Thyroid gland (tissue), 4 donors: ENCODE measurements at places on chromosomes 5 and 9. TPM values are rescaled to one million over a fixed set of nuclear protein-coding genes. Genes with fewer than 3 reads are reported as not detected.

GRCh38 chr9:137480686-137481683 is 21.9 kb upstream of the NSMF start:
- H3K27ac ChIP-seq: no peak overlapping the region
- no peak overlapping the region for H3K4me3 ChIP-seq
- H3K27me3 ChIP-seq: no peaks in the 10 kb centered on the region
- no peaks in the 10 kb centered on the region for H3K36me3 ChIP-seq
- DNase-seq: no peak

DNA sequence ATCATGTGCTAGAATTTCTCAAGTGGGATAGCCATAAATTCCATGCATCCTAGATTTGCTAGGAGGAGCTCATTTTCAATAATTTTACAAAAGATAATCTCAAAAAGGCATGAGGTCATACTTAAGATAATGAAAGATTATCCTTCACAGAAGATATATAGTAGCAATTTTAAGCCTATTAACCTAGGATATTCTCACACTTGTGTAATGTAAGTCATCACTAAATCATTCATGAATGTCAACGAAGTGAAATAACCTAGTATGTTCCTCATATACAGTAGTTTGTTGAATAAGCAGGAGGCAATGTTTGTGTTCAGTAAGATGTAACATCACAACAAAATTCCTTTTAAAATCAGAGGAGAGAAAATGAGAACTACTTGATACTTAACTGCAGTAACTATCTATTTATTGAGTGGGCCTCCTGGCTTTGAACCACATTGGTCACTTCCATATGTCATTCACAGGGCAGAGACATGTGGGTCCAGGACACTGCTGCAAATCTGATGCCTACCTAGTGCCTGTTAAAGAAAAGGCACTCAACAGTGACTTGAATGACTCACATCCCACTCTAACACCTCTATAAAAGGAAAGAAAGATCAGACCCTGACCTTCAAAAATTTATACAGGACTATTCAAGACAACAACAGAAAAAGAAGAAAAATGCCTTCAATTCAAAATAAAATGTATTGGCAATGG is 8.2 kb downstream of the LIFR start:
- H3K4me1 ChIP-seq: peaks cover 69% of the 10 kb centered on the region
- no peaks in the 10 kb centered on the region for H3K36me3 ChIP-seq
- no peak overlapping the region for H3K4me3 ChIP-seq
- peak overlapping the region; percentile 56 for H3K27ac ChIP-seq

DNA sequence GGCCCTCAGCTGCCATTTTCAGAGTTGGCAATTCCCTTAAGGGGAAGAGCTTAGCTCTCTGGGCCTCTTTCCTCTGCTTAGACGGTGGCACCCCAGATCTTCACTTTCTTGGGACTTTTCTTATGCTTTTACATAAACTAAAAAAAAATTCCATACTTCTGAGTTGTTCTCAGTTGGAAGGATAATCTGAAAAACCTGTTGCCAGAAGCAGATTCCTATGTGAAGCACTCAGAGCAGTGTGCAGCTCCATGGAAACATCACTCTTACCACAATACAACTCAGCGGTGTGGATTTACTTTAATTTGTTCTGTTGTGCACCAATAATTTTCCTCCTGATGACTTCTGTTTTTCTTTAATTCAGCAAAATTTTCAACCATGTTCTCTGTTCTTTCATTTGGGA is 44.1 kb upstream of the MROH2B start:
- H3K36me3 ChIP-seq: no peaks in the 10 kb centered on the region
- no peak overlapping the region for H3K4me3 ChIP-seq
- H3K27ac ChIP-seq: no peak overlapping the region
- no peaks in the 10 kb centered on the region for H3K4me1 ChIP-seq

DNA sequence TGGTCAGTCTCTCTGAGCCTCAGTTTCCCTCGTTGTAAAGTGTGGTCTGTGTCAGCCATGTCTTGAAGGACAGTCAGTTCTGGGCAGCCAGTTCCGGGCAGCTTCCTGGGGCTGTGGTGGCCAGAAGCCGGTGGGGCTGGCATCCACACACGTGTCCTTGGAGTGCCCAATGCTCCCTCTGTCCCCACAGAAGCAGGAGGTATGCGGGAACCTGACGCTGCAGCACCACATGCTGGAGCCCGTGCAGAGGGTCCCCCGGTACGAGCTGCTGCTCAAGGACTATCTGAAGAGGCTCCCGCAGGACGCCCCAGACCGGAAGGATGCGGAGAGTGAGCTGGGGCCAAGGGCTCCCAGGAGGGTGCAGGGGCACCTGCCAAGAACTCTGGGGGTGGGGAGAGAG is 48.4 kb upstream of the SUSD3 start:
- H3K27ac ChIP-seq: no peak overlapping the region
- peaks cover 18% of the 10 kb centered on the region for H3K4me1 ChIP-seq
- peaks cover 3% of the 10 kb centered on the region for H3K36me3 ChIP-seq

DNA sequence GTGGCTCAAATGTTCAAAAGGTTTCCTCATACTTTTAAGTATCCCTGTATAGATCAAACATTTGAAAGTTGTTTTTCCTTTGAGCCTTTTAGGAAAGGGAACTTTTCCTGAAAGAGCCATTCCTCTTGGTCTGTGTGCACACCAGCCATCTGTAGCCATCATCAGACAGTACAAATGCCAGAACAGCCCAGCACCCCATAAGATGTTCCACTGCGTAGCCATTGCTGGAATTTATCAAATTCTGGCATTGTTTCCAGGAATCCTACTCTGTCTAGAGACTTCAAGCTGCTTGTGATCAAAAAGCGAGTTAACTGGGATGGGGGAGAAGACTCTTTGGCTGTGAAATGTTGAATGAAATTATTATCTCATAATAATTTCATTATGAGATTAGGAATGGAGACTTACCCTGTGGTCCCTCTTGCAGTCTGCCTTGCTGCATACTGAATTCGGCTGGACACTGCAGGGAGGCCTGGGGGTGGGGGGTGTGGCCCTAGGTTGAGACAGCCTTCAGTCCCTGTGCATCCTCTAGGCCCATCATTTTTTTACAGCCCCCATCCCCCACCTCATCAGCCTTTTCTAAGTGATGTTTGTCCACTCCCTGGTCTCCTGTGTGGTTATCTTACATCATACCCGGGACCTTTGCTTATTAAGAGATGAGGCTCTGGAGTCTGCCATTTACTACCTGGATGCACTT is 99.8 kb downstream of the RALGPS1 start:
- no peaks in the 10 kb centered on the region for H3K27me3 ChIP-seq
- DNase-seq: no peak
- no peaks in the 10 kb centered on the region for H3K36me3 ChIP-seq
- H3K27ac ChIP-seq: no peak overlapping the region

- DNase-seq: no peak
- H3K4me1 ChIP-seq: peaks cover 15% of the 10 kb centered on the region
- H3K36me3 ChIP-seq: no peaks in the 10 kb centered on the region
- no peaks in the 10 kb centered on the region for H3K27me3 ChIP-seq
- no peak overlapping the region for H3K4me3 ChIP-seq
- H3K27ac ChIP-seq: peak overlapping the region; percentile 6
Observed at GRCh38 chr5:33891446-33891787, 373 bp downstream of the ADAMTS12 start.

DNA sequence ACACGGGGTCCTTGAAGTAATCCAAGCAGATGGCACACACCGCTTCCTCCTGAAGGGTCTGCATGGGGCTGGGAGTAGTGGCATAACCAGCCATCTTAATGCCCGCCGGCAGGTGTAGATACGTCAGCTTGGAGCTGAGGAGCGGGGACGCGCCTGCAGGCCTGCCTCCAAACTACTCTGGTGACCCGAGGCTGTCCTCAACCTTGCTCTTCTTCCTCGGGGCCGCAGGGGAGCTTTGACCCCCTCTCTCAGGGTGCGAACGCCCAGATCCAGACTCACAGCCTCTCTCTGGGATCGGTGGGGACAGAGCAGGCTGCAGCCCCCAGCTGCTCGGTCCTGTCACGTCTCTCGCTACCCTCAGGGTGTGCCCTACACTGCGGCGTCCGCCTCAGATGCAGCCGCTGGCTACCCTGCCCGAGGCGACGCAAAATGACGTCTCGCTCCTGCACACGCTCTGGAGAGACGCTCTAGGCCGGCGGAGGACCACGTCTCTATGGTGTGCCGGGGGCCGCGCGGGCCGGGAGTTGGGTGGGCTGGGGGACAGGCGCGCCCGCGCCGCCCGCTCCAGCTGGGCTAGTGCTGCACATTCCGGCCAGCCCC is at the start of gene TRIM52:
Gene TRIM52, minus strand, starts transcription at position 424 of the 600 bp plus-strand sequence. Its CDS starts 330 bp downstream, at position 94.
- H3K27me3 ChIP-seq: no peaks in the 10 kb centered on the region
- H3K27ac ChIP-seq: peak within 1 kb of the TSS; percentile 98
- peaks cover 33% of the 10 kb centered on the region for H3K4me1 ChIP-seq
- peak within 1 kb of the TSS; percentile 66 for H3K4me3 ChIP-seq
- no peaks in the 10 kb centered on the region for H3K36me3 ChIP-seq

DNA sequence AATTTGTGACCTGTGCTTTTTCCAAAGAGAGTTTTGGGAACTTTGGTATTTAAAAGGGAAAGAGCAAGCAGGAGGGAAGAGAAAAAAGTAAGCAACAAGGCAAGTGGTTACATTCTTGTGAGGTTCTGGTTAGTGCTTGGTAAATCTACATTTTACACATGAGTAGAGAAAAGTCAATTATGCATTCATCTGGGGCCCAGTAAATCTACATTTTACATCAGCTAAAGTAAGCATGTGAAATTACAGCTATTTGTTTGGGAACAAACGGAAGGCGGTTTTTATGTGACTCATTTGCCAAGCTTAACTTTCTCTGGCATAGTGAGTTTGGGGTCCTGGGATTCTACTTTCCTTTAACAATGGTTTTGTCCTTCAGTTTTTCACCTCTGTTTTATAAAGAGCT is 102.2 kb downstream of the SNX18 start:
- no peaks in the 10 kb centered on the region for H3K36me3 ChIP-seq
- H3K4me1 ChIP-seq: peaks cover 26% of the 10 kb centered on the region
- H3K27me3 ChIP-seq: no peaks in the 10 kb centered on the region
- H3K4me3 ChIP-seq: no peak overlapping the region

- no peak overlapping the region for H3K27ac ChIP-seq
- no peaks in the 10 kb centered on the region for H3K36me3 ChIP-seq
- H3K4me3 ChIP-seq: no peak overlapping the region
- no peaks in the 10 kb centered on the region for H3K4me1 ChIP-seq
- no peaks in the 10 kb centered on the region for H3K27me3 ChIP-seq
- no peak for DNase-seq
Observed at GRCh38 chr5:145076040-145076439, 759.1 kb downstream of the PRELID2 start.

GRCh38 chr9:15231788-15232635 is 75.0 kb downstream of the TTC39B start:
- H3K27ac ChIP-seq: no peak overlapping the region
- no peaks in the 10 kb centered on the region for H3K27me3 ChIP-seq
- peaks cover 6% of the 10 kb centered on the region for H3K4me1 ChIP-seq
- no peak for DNase-seq
- no peaks in the 10 kb centered on the region for H3K36me3 ChIP-seq

DNA sequence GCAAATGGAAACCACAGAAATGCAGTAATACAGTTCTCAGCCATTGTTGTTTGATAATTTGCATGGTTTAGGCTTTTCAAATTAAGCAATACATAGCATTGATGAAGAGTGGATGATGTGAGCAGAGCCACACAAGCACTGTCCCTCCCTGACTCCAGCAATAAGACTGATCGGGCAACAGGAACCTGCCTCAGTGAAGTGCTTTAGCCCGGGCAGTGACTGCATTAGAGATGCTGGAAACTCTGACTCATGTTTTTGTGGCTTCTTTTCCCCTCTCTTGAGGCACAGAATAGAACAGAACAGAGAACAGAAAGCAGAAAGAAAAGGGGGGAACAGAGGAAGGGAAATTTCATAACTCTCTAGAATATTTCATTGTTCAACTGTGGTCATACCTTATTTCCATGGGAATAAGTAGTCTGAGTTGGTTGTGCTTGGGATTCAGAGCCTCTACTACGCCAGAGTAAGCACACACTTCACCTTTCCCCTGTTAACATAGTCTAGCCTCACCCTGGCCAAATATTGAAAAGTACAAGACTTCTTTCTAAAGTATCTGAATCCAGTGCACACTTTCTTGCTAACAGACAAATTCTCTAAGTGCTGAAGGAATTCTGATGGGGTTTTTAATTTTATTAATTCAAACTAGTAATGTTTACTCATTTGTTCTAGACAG is 164.8 kb upstream of the VCAN start:
- H3K27ac ChIP-seq: no peak overlapping the region
- H3K36me3 ChIP-seq: no peaks in the 10 kb centered on the region
- no peaks in the 10 kb centered on the region for H3K27me3 ChIP-seq
- no peaks in the 10 kb centered on the region for H3K4me1 ChIP-seq
- DNase-seq: peak; percentile 4
- no peak overlapping the region for H3K4me3 ChIP-seq

DNA sequence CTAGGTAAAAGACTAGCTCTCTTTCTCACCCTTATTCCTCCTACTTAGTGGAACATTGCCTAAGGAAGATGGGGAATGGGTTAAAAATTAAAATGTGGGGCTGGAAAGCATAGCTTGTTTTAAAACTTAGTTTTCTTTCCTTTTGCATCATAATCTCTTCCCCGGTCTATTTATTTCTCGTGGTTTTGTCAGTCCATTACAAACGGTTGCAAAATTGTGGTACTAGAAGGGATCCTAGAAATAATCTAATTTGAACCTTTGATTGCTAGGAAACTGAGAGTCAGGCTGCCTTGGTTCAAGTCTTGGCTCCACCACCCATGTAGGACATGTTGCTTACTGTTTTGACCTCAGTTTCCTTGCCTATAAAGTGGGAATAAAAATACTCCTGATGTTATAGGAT is 1.3 kb downstream of the IL31RA start:
- no peaks in the 10 kb centered on the region for H3K36me3 ChIP-seq
- H3K4me3 ChIP-seq: no peak overlapping the region
- H3K27ac ChIP-seq: no peak overlapping the region

Gene TAF11L14
- not detected for total RNA-seq

Gene EIF4E1B
- total RNA-seq: not detected

Gene NUTM2F
- total RNA-seq: not detected

Gene CARTPT
- 3.9 TPM for total RNA-seq

Gene FOXD1
- 1.2 TPM for total RNA-seq

Gene SHB
- 20.8 TPM for total RNA-seq

Gene LRRC70
- 15.3 TPM for total RNA-seq
